Activated naive CD4-positive, alpha-beta T cell treated with anti-CD3 and anti-CD28 coated beads, Interleukin-2, amount 10 ng/mL, durations not matched to agents 7 days and 5 days (primary cell): ENCODE measurements at places on chromosomes 6 and 20.

GRCh38 chr6:130752267-130752666 lies 74.9 kb upstream of the SMLR1 start:
- DNase-seq: no peak

DNA sequence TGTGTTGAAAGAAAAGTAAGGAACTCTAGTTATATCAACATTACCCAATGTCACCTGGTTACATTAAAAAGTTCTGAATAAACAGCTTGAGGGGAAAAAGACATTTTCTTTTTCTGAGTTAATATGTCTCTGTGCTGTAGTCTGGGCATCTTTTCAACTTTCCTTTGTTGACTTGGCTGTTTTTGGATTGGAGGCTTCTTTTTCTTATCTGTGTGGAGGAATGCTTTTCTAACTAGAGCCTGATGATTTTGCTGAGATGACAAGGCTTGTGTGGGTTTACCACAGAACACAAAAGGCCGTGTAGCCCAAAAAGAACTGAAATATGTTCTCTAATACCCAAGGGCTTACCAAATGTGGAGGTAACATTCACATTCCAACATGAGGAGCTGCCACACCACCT lies 161.8 kb downstream of the KCNQ5 start:
- no peak for DNase-seq

DNA sequence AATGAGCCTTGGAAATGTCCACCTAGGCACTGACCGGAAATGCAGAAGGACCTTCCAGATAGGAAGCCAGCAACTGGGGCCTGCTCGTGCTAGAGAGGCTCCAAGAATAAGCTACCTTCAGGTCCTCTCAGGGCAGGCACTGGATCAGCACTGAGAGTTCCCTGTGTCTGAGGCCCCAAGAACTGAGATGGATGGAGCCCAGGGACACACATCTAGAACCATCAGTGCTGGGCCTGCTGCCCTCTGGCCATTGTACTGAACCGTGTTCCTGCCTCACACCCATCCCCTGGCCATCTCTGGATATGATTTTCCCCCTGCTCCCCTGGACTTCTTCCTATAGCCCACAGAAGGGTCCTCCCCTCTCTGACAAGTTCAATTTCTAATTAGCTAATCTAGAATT lies 10.3 kb downstream of the BPIFA1 start:
- DNase-seq: no peak

DNA sequence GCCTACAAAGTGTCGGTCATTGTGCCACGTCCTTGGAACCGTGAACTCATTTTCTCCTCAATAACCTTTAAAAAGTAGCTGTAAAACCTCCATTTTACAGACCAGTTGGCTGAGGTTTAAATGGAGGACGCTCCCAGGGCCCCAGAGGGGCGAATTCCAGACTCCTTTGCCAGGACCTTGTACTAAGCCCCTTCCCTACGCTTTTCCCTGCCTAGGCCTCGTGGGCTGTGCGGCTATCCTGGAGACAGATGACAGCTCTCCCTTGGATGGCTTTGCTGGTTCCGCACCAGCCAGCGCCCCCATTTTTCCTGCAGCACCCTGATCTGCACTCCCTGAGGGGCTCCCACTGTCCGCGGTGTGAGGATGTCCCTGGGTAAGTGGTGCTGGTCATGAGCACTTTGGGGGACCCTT lies 12.1 kb upstream of the SNHG17 start:
- DNase-seq: no peak

- DNase-seq: no peak
These were observed 274.9 kb downstream of the PRL start for GRCh38 chr6:22021966-22022365.

GRCh38 chr6:106442395-106442794 lies 81.9 kb downstream of the CRYBG1 start:
- DNase-seq: no peak

DNA sequence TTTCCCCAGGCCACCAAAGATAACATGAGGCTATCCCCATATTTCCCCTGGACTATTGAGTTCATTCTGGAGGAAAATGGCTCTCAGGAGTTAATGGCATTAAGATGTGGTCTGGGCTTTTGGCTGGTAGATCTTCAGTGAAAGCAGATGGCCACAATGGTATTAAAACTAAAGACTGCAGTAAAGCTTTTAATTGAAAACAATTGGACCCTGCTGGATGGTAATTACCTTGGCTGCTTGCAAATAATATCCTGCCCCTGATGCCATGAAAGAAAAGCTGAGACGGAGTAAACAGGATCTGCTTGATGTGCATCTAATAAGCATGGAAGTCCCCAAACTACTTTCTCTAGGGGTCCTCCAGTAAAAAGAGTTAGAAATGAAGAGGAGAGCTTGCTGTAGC lies 255.8 kb downstream of the QKI start:
- DNase-seq: no peak

DNA sequence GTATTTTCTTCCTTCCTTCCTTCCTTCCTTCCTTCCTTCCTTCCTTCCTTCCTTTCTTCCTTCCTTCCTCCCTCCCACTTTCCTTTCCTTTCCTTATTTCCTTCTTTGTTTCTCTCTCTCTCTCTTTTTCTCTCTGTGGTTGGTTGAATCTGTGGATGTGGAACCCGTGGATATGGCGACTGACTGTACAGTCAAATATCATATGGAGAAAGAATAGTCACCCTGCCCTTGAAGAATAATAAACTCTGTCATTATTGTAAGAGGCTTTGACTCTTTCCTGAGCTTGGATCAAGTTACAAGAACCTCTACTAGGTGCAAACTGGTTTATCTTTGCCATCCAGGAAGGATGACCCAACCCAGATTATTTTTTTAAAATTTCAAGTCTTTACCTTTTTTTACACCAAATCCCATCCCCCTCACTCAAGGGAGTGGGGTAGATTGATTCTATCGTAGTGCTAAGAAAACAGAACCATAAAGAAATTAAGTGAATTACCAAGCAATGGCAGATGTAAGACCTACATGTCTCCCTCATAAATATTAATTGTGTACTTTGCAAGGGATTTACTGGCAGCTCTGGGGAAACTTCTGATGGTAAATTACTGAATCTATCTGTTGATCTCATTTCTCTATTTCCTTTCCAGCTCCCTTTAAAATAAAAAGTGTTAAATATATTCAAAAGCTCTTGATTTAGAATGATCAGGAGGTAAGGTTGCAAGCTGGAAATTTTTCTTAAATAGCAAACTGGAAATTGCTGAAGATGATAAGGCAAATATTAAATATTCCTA lies 667.5 kb downstream of the UTRN start:
- no peak for DNase-seq

- DNase-seq: no peak
These were observed 358.4 kb upstream of the RGS17 start for GRCh38 chr6:153489479-153489878.

DNA sequence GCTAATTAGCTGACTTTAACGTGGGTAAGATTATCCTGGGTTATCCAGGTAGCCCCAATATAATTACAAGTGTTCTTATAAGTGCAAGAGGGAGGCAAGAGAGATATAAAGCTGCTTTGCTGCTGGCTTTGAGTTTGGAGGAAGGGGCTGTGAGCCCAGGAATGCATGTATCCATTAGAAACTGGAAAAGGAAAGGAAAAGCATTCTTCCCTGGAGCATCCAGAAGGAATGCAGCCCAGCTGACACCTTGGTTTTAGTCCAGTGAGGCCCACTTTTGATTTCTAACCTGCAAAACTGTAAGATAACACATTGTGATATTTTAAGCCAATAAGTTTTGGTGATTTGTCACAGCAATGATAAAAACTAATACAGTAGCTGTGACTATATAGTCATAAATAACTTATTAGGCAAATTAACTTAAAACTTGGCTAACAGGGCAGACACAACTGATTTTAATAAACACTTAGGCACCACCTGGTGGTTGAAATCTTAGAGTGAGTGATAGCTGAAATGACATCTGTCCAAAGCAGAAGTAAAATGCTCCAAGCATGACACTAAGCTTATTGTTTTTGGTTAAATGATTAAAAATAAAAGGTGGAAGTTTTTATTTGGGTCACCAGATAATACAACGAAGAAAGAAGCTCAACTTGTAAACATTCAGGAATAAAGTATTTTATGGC lies 35.6 kb downstream of the ADGRF4 start:
- DNase-seq: no peak

- no peak for DNase-seq
These were observed 424.8 kb downstream of the QKI start for GRCh38 chr6:163839296-163839695.

DNA sequence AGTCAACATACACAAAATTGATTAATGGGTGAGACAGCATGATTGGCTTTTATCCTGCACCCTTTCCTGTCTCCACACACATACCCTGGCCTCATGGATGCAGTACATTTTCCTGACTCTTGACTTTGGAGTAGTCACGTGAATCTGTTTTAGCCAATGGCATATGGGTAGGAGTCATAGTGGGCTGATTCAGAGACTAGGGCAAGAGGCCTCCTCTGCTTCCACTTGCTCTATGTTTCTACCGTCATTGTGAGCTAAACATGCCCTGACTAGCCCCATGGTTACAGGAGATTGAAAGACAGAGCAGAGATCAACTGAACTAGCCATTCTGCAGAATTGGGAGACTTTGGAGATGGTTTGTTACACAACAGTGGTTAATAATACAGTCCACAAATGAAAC lies 850.0 kb downstream of the DHX35 start:
- no peak for DNase-seq

DNA sequence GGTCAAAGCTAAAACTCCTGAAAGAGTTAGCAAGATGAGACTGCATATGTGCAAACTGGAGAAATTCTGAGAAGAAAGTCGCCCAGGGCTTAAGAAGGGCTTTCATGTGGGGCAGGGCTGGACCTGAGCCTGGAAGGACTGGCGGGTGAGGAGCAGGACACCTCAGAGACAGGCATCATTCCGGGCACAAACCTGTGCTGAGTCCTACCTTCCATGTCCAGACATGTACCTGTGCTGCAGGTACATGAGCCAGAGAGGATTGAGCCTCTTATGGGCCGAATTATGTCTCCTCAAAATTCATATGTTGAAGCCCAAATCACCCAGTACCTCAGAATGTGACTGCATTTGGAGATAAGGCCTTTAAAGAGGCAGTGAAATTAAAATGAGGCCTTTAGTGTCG lies 171.0 kb downstream of the QRSL1 start:
- no peak for DNase-seq

DNA sequence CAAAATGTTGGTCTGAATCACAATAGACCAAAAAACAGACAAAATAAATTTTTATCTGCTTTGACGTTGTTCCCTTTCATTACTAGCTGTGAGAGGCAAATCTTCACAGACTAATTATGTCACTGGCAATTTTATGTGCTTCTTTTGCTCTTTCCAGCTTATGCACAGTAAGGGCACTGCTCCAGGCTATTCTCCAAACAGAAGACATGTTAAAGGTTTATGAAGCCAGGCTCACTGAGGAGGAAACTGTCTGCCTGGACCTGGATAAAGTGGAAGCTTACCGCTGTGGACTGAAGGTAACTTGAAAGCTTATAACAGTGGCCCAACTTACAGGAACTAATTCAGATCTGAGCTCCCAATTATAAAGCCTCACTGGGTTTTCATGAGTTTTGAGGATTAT lies 15.5 kb upstream of the SNRNP48 start:
- no peak for DNase-seq

DNA sequence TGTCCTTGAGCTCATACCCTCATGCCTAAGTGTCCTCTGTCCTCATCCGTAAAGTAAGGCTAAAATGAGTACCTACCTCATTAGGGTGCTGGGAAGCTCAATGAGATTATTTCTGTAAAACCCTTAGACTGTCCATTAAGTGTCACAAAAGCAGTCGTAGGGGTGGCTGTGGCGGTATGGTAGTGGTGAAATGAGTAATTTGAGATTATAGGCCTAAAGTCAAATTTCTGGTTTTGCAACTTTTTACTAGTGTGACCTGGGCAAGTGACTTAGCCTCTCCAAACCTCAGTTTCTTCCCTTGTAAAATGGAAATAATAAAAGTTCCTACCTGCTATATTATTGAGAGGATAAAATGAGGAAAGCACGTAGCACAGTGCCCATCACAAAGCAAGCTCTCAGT lies 148.2 kb upstream of the AKAP12 start:
- DNase-seq: no peak

GRCh38 chr20:22418738-22419137 lies 165.6 kb downstream of the FOXA2 start:
- no peak for DNase-seq
